ENCODE measurements at places on chromosomes 3 and 15.

- DNase-seq = no peak
These were observed 77.4 kb upstream of the PCSK6 start for GRCh38 chr15:101566748-101567488.

- DNase-seq = no peak
These were observed at the start of gene SLCO2A1 for GRCh38 chr3:134029734-134030378. Gene SLCO2A1, minus strand, starts transcription at chr3:134029925. Its CDS starts 123 bp downstream, at chr3:134029802.

- DNase-seq = no peak
These were observed 906.6 kb downstream of the TUSC7 start for GRCh38 chr3:117616227-117616626.

GRCh38 chr15:69082021-69082502 lies 67.6 kb downstream of the NOX5 start:
- DNase-seq = no peak

DNA sequence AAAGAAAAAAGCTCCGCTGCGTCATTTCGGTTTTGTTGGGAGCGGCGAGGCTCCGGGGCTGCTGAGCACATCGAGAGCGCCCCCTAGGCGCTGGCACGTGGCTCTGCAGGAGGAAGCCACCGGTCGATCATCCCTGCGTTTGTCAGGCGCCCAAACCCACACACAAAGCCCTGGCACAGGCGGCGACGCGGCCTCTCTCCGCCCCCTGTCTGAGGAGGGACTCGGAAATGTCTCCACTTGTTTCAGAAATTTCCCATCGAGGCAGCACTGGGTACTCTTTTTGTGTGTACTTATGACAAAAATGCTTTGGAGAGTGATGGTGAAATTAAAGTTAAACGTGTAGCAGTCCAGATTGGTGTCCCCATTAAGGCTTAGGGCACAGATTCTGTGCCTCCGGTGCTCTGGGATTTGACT lies 407.3 kb upstream of the ONECUT1 start:
- peak; percentile 13 for DNase-seq

GRCh38 chr3:128804017-128804810 lies 75.2 kb upstream of the ACAD9 start:
- DNase-seq = no peak

DNA sequence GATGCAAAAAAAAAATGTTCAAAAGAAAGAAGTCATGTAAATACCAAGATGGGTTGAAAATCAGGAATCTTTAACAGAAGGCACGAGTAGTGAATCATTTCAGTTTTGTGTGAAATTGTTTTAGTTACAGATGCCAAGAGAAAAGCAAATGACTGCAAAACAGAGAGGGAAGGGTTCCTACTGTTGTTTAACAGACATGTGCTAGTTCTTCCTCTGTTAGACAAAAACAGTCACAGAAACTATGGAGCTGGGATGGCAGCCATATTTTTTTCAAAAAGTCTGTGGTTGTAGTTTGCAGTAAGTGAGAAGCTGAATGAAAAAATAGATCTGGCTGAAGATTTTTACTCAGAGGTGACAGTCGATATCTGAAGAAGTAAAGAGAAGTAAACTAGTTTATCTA lies 511.9 kb downstream of the ZIC1 start:
- no peak for DNase-seq

GRCh38 chr3:112965656-112966055 lies 9.2 kb downstream of the CD200R1 start:
- DNase-seq = no peak

DNA sequence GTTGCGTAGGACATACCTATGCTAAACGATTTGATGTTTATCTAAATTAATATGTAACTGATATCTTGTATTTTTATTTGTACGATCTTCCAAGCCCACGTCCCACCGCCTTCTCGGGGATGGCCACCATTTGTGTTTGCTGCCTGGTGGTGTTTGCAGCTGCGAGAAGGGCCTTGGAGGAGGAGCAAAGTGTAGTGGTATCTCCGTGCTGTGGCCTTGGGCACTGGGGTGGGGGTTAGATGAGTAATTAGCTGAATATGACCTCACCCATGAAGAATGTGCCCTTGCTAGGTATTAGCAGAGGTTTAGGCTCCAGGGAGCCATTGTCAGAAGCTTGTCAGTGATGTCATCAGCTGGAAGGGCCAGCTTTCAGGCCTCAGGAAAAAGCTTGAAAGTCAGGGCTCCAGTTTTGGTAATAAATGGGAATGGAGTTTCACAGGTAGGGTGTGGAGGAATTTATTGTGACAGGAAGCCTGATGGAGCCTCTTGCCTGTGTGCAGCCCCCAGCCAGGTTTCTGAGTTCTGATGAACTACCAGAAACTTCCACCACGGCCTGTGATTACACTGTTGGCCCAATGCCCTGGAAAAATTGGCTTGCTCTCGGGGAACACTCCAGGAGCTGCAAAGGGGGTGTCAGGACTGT lies 41.0 kb downstream of the FLNB start:
- peak; percentile 89 for DNase-seq

- no peak for DNase-seq
These were observed 14.4 kb upstream of the ROBO2 start for GRCh38 chr3:77025471-77025870.

GRCh38 chr3:117523418-117523817 lies 813.8 kb downstream of the TUSC7 start:
- DNase-seq = no peak

- no peak for DNase-seq
These were observed 33.9 kb upstream of the HHATL start for GRCh38 chr3:42736531-42736930.

GRCh38 chr15:76376029-76376428 lies 39.5 kb downstream of the ISL2 start:
- DNase-seq = no peak
